ENCODE measurements at places on chromosomes 7 and 10.

DNA sequence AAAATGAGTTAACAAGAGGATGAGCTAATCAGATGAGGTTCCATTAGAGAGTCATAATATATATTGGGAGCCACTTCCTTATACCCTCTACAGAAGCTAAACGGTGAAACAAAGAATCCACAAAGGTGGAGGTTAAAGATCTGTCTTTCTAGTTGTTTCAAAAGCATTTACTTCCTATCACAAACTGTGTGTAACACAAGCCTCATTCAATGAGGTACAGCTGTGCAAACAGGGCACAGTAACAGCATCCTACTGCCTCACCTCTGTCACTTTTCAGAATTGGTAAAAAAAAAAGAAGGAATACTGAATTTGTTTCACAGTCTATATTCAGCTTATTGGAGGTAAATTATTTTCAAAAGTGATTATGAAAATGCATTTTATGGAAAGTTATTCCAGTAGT, 128.7 kb downstream of the AGMO start:
- DNase-seq = no peak

DNA sequence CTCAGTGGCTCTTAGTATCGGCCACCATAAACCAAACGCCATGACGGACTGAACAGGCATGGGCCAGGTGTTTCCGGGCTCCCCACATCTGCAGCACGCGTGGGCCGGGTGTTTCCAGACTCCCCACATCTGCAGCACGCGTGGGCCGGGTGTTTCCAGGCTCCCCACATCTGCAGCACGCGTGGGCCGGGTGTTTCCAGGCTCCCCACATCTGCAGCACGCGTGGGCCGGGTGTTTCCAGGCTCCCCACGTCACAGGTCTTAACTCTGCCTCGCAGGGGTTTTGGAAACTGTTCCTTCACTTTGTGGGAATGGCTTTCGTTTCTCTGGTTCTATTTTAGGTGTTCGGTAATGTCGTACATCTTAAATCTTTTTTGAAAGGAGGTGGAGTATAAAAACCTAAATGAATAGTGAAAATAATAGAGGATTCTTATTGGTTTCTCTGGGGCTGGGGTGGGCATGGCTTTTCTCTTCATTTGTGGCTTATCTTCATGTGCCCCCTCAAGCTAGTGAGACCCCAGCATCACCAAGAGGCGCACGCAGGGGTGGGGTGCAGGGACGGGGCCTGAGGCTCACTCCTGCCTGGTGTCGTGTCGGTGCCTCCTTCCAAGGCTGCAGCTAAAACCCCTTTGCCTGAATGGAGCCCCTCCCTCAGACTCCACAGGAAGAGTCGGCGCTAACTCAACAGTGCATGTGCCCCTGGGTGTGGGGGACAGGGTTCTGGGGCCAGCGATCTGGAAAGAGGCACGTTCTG, 126.3 kb downstream of the WDR37 start:
- no peak for DNase-seq

- no peak for DNase-seq
Observed at GRCh38 chr7:143948733-143949132, 5.9 kb upstream of the OR2F1 start.

GRCh38 chr7:42156967-42157721, 79.9 kb downstream of the GLI3 start:
- DNase-seq = no peak

DNA sequence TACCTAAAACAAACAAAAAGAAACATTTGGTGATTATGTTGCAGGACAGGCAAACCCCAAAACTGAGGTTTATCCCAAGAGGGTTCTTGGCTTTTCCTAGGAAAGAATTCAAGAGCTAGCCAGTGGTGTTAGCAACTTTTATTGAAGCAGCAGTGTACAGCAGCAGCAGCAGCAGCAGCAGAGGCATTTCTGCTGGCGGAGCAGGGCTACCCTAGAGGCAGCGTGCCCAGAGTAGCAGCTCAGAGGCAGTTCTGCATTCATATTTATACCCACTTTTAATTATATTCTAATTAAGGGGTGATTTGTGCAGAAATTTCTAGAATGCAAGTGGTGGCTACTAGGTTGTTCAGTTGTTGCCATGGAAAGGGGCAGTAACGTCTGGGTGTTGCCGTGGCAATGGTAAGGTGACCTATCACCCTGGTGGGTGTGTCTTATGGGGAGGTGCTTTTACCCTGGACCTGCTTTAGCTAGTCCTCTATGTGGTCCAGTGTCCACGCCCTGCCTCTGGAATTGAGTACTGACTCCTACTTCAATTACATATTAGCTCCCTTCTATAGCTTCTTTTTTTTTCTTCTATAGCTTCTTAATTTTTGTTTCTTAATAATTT, 53.9 kb downstream of the VCL start:
- DNase-seq = peak; percentile 43

DNA sequence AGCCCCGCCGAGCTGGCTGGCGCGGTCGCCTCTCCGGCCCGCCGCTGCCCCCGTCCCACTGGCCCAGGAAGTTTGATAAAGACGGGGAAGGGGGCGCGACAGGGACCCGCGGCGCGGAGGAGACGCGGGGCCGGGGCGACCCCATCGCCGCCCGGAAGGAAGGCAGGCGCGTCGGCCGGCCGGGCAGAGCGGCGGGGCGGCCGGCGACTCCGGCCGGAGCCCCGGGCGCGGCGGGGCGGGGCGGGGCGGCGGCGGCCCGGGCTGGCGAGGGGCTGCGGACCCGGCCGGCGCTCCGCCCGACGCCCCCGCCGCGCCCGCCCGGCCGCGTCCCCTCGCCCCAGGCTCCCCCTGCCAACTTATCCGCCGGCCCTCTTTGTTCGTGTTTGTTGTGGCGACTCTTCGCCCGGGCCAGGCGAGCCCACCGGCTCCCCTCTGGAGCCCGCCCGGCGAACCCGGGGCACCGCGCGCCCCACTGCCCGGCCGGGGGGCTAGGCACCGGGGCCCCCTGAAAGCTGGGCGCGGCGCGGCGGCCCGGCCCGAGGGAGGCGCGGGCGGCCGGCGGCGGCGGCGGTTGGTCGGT, 571 bp downstream of the KDM7A start:
- no peak for DNase-seq

GRCh38 chr10:112584276-112584675, 137.3 kb downstream of the VTI1A start:
- DNase-seq = no peak

DNA sequence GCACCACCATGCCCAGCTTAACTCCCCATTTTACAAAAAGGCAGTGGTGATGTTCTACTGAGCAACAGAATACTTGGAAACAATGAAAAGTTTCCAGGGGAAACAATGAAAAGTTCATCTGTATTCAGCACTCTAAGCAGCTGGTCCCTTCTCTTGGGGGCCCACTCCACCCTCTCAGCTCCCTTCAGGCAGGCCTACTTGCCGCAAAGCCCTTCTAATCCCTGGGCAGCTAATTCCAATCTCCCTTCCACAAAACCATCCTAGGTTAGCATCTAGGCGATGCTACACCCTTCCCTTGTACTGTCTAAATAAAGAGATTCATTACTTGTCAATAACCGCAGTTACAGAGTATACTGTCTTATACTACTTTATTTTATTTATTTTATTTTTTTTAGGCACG, 79.1 kb downstream of the SPDYE5 start:
- DNase-seq = no peak

GRCh38 chr10:95048206-95048605, 21.1 kb downstream of the CYP2C8 start:
- DNase-seq = no peak

- DNase-seq = peak; percentile 94
Observed at GRCh38 chr7:158821171-158822031, 7.9 kb downstream of the ESYT2 start.

- no peak for DNase-seq
Observed at GRCh38 chr10:60496181-60496580, 106.5 kb upstream of the ANK3 start.

- DNase-seq = no peak
Observed at GRCh38 chr10:64115471-64115870, 594.3 kb downstream of the REEP3 start.

- no peak for DNase-seq
Observed at GRCh38 chr7:28759475-28759971, 198.6 kb downstream of the TRIL start.

DNA sequence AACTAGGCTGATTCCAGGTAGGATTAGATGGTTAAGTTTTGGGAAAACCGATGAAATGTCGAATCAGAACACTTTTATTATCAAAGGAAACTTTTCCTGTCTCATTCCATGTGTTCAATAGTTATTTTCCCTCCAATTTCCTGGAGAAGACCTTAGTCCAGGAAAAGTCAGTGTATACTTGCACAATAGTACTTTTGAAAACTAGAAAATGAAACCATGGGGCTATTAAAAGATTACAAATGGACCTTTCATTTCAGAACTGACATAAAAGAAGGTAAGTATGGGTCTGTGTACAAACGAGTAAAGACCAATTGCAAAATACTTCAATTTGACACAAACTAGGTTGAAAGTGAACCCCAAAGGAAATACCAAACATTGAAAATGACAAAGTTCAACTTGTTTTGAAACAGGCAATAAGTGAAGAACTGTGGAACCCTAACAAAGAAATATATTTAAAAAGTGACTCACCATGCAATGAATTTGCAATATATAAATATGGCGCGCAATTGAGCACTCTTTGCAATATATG, 2.1 kb downstream of the AVPI1 start:
- no peak for DNase-seq

DNA sequence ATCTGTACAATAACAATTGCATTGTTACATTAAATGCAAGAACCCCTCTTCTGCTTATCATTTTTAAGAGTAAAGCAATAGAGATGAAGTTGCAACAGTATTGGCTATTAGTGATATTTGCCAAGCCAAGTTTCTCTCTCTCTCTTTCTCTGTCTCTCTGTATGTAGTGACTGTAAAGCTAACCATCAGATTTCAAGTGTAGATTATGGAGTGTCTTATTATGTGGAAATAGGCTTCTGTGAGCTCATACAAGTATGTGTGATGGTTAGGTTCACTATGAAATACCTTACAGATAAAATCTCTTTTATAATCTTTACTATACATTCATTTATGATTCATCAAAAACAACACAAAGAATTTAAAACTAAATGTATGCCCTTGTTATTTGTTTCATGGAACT, 28.6 kb upstream of the NRP1 start:
- DNase-seq = no peak

GRCh38 chr10:68560186-68560942, at the start of gene TET1:
Gene TET1 (plus strand): TSS chr10:68560337. CDS start chr10:68572339, 12,002 bp downstream.
- no peak for DNase-seq

DNA sequence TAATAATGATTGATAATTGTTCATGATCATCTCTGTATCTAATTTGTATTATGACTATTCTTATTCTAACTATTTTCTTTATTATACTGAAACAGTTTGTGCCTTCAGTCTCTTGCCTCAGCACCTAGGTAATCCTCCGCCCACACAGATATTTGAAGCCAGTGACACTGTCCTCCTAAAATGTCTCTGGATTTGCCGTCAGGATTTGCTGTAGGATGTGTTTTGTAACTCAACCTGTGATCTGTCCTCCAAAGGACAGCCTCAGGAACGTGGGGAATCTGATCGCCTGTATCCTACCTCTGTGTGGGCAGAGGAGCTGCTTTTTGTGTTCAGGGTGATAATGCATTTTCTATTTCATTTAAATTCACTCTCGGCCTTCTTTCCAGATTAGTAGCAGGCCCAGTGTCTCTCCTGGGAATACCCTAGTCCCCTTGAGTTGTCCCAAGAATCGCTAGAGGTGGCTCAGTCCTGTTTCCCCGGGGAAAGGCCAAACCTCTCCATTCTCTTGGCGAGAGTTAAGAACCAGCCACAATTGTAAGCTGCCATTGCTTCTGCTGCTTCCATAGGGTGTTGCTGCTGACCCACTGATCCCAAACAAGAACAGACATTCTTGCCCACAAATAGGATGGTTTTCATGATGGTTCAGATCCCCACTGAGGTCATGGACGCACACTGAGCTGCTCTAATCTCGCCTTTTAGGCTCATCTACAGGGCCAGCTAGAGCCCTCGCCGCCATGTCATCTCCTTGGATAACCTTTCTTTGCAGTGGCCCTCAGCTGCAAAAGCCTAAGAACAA, 136.2 kb upstream of the KCNMA1 start:
- DNase-seq = no peak

DNA sequence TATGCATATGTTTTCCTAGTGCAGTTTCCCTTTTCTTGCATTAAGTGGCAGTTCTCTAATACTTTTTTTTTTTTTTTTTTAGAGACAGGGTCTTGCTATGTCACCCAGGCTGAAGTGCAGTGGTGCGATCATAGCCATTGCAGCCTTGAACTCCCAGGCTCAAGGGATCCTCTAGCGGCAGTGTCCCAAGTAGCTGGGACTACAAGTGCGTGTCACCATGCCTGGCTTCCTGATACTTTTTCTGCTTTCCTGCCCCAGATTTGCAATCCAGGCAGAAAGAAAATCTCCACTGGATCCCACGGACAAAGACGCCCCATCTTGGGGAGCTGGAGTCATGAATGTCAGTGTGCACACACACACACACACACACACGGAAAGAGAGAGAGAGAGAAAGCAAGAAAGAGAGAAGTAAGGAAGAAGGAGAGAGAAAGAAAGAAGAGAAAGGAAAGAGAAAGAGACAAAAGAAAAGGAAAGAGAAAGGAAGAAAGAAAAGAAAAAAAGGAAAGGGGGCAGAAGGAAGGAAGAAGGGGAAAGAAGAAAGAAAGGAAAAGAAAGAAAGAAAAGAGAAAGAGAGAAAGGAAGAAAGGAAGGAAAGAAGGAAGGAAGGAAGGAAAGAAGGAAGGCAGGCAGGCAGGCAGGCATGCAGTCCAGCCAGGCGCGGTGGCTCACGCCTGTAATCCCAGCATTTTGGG, 37.5 kb upstream of the OCM2 start:
- DNase-seq = no peak

- no peak for DNase-seq
Observed at GRCh38 chr7:123191132-123191531, 8.6 kb downstream of the SLC13A1 start.

- no peak for DNase-seq
Observed at GRCh38 chr7:79453558-79454360, at the start of gene MAGI2. Gene MAGI2 (minus strand): TSS chr7:79453667. CDS start chr7:79453320, 347 bp downstream.

- no peak for DNase-seq
Observed at GRCh38 chr7:69256634-69257081, 341.6 kb upstream of the AUTS2 start.

GRCh38 chr7:121440857-121441503, 44.9 kb upstream of the FAM3C start:
- no peak for DNase-seq

- no peak for DNase-seq
Observed at GRCh38 chr7:121676168-121676567, 196.8 kb upstream of the PTPRZ1 start.

DNA sequence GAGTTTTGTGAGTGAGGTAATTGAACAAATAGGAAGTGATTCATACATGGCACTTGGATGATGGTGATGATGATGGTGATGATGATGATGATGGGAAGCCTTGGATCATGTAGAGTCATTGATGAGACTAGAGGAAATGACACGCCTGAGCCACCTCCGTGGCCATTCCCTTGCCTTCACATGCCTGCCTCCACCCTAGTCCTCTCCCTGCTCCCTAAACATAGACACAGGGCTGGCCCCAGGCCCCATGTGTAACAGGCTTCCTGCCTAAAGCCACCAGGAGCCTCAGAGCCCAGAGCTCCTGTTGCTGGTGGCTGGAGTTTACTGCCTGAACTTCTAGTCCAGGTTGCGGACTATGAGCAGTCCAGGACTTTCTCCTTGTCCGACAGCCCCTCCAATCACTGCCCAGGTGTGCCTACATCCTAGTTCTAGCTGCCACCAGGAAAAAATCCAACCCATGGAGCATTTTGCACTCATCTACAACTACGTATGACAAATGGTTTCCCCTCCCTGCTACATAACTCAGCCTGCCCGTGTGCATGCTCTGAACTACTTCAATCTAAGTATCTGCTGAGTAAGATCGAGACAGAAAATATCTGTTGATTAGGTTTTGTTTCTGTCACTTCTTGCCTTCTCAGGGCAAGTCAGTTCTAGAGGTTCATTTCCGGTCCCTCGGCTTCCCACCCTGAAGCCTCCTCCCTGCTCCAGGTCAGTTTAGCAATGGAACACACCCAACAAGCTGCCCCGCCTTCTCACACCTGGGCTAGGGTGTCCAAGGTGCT, 35.5 kb upstream of the KDM7A start:
- no peak for DNase-seq

All from SW 1271 (cell line).